ENCODE measurements at places on chromosomes 16 and 17.
A peak's percentile ranks its signal among the peaks of the same experiment; 100 is the strongest.

GRCh38 chr16:48405153-48405552, 19.9 kb upstream of the SIAH1 start:
- no peak for DNase-seq

GRCh38 chr16:31186176-31186575, 6.2 kb downstream of the FUS start:
- no peak for DNase-seq

DNA sequence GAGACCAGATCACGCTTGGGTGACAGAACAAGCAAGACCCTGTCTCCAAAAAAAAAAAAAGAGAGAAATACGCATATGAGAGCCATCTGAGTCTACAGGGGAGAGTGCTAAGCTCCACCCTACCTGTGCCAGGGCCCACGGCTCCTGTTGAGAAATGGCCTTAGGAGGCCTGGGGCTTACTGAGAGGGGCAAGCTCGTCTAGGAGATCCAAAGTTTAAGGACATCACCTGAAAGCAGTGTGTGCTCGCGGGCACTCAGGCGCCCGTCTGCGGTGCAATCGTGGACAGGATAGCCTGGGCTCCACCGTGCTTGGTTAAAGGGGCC, 14.5 kb upstream of the BAIAP2 start:
- DNase-seq, result peak; percentile 3

DNA sequence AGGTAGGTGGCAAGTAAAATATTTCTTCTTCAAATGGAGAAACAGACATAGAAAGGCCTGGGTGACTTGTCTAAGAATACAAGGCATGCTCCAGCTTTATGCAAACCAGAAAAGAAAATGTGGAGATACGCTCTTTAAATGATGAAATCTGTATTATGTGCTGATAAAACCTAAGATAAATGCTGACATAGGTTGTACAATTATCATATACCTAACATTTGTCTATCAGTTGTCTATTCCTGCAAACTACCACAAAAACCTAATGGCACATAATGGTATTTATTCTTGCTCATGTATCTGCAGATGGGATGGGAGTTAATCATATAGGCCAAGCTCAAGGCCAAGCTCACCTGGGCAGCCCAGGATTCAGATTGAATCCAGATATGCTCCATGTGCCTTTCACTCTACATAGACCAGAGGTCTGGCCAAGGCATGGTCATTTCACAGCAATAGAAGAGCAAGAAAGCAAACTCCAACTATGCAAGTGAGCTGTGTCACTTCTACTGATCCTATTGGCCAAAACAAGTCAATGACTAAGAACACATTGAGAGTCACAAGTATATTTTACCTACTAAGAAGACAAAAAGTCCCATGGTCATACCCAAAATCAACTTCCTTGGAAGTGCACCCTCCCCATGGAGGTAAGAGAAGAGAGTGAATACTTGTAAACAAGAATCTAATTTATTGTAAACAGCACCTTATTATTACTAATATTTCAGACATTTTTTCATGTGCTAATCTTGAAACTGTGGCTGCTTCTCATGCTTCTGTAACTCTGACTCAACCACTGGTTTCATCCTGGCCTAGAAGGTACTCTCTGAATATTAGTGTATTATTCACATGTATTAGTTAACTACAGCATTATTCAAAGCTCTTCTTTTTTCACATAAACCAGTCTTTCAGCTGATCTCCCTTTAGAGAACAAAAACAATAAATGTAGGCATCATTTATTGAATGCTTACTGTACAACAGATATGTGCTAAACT, 270.7 kb upstream of the SOX9 start:
- no peak for DNase-seq

DNA sequence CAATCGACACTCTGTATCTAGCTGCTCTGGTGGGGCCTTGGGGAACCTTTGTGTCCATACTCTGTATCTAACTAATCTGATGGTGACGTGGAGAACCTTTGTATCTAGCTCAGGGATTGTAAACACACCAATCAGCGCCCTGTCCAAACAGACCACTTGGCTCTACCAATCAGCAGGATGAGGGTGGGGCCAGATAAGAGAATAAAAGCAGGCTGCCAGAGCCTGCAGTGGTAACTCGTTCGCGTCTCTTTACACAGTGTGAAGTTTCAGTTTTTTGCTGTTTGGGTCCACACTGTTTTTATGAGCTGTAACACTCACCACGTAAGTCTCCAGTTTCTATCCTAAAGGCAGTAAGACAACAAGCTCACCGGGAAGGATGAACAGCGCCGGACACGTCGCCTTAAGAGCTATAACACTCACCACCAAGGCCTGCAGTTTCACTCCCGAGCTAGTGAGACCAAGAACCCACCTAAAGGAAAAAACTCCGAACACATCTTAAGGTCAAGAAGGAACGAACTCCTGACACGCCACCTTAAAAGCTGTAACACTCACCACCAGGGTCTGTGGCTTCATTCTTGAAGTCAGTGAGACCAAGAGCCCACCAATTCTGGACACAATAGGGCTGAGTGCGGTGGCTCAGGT, 64.6 kb downstream of the KPNA2 start:
- DNase-seq, result no peak

- DNase-seq, result no peak
Observed at GRCh38 chr16:49986351-49987124, 38.5 kb upstream of the CNEP1R1 start.

DNA sequence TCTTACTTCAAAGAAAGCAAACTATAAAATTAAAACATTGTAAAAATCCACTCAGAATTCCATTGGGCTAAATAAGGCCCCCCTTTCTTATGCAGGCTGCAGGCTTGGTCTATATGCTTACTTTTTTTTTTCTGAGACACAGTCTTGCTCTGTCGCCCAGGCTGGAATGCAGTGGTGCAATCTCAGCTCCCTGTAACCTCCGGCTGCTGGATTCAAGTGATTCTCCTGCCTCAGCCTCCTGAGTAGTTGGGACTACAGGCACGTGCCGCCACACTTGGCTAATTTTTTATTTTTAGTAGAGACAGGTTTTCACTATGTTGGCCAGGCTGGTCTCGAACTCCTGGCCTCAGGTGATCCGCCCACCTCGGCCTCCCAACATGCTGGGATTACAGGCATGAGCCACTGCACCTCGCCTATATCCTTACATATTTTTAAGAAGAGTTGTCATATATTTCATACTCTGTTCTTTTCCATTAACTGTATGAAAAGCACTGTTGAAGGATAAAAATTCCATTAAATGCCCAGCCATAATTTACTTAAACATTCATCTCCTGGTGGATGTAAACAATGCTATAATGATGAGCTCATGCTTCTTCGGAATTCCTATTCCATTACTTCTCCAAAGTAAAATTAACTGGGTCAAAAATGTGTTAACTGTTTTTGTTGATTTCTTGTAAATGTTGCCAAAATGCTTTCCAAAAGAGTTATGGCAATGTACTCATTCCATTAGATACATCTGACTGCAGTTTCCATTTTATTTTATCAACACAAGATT, 17.8 kb downstream of the SNN start:
- DNase-seq, result no peak

- no peak for DNase-seq
Observed at GRCh38 chr17:48483004-48483403, 47.8 kb downstream of the HOXB1 start.

- no peak for DNase-seq
Observed at GRCh38 chr16:72890587-72890986, 157.3 kb downstream of the ZFHX3 start.

DNA sequence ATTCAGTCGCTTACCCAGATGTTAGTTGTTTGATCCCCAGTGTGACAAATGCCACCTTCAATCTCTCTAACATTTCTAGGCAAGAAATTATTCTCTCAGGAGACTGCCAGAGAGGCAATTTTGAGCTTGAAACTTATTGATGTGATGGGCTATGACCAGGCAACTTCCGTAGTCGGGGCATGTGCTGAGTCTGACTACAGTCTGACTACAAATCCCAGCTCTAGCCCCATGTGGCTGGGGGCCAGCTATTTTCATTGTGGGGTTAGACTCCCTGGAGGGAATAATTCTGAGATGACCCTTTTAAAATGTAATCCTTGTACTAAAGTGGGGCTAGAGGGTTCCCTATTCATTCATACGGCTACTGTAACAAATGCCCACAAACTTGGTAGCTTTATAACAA, 65.9 kb downstream of the RBFOX1 start:
- DNase-seq, result no peak

GRCh38 chr16:24164416-24164815, 91.7 kb upstream of the CACNG3 start:
- DNase-seq, result no peak

DNA sequence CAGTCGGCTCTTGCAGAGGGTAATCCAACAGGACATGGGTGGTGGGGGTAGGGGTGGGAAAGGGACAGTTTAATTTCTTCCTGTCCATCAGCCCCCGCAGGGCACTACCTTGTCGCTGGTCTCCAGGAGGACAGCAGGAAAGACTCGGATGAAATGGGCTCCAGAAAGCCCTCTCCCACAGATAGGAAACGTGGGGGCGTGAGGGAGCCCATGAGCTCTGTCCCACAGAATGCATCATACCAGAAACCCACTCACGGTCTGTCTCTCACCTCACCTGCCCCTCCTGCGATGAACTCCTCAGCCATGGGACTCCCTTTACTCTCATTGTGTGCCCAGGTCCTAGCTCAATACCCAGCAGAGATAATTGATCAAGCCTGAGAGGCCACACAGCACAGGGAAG, 240.1 kb downstream of the GSG1L start:
- no peak for DNase-seq
